Activated CD8-positive, alpha-beta T cell treated with anti-CD3 and anti-CD28 coated beads, Interleukin-2, amount 10 ng/mL, durations not matched to agents 7 days and 5 days (primary cell): ENCODE measurements at places on chromosomes 3 and 15.

GRCh38 chr15:57036352-57036751 lies 117.9 kb downstream of the TCF12 start:
- DNase-seq = no peak

DNA sequence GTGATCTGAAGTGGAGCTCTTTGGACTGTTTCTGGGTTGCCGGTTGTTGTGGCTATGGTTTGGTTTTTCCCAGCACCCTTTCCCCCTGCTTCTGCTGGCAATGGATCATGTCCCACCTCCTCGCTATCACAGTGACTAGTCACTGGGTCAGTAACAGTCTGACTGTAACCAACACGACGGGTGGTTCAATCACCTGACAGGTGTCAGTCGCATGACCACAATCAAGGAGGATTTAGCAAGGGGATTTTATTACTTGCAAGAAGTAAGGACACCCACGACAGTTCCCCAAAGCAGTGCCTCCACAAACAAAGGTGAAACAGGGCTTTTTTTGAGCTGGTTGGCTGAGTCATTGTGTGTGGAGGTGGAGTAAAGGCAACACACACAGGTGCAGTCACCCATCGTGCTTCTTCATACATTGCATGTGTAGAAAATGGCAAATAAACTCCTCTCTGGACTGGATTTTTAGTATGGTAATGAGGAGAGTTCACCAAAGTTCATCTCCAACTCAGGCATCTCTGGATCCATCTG lies 58.8 kb upstream of the FAM3D start:
- no peak for DNase-seq

GRCh38 chr3:17047894-17048293 lies 163.1 kb downstream of the PLCL2 start:
- DNase-seq = no peak

GRCh38 chr3:129558772-129559564 lies 16.0 kb downstream of the H1-8 start:
- no peak for DNase-seq

- DNase-seq = no peak
Observed at GRCh38 chr3:196149831-196150301, 61.3 kb downstream of the ZDHHC19 start.

GRCh38 chr3:130081351-130081881 lies at the start of gene ALG1L2:
ALG1L2 (plus strand) TSS chr3:130081831; CDS start chr3:130082017, 186 bp downstream.
- no peak for DNase-seq

DNA sequence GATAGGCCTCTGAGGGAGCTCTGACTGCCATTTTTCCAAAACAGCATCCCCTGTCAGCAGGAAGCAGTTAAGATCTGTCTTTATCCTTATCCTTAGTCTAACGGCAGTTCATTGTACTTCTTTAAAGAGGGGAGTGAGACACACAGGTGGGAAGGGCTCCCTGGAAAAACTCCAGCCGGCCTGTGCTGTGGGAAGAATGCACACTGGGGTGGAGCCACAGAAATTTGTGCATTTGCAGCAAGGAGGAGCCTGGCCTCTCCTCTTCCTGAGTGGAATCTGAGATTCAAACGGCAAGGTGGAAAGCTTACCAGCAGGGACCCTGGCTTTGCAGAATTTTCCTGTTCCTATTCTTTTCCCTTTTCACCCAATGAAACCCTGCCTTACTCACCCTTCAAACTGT lies 1209.4 kb downstream of the ROBO2 start:
- no peak for DNase-seq

GRCh38 chr3:11807686-11808085 lies 39.0 kb downstream of the TAMM41 start:
- DNase-seq = no peak

GRCh38 chr3:152126260-152126659 lies 142.5 kb upstream of the MBNL1 start:
- DNase-seq = no peak
